ENCODE measurements at places on chromosomes 11 and 22.

- DNase-seq, result no peak
Measured at GRCh38 chr11:66443602-66444001, 5.0 kb upstream of the MRPL11 start.

DNA sequence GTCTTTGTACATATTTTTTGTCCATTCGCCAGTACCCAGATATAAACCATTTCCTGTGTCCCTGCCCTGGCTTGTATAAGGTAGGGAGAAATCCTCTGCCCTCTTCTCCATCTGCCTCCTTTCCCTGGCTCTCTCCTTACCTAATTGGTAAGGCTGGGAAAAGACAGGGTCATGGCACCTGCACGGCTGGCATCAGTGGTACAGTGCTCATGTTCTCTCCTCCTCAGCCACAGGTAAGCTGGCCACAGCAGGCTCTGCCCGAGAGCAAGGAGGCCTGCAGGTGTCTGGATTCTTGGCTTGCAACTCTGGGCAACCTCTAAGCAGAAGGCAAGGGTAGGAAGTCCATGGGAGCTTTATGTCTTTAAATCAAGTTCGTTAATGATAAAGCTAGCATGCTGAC, 419.9 kb downstream of the BUD13 start:
- DNase-seq, result no peak

DNA sequence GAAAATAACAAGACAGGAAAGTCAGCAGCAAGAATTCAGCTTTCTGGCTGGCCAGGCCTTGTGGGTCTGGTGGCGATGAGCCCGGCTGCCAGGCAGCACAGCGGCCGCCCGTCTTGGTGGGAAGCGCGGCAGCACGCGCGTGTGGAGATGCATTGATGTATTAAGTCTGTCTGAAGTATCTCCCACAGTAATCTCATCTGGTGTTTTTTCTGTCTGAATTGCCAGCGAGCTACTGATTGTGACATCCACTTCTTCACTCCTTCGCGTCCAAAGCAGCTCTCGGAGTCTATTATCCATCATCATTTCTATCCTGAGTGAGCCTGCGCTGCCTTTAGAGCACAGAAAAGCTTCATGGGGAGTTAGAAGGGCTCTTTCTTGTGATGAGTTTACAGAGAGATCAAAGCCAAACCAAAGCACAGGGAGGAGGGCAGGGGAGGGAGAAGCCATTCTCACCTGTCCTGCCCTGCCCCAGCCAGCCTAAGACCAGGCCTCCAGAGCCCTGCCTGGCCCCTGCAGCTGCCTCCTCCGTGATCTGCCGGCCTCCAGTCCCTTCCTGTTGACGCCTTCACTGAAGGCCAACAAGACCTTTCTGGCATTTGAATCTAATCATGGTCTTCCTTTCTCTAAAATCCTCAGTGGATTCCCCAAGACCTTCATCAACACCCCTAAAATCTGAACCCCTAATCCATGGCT, 1419.0 kb downstream of the TBC1D22A start:
- no peak for DNase-seq

- DNase-seq, result no peak
Measured at GRCh38 chr11:9092072-9092471, 673 bp upstream of the SCUBE2 start.

- DNase-seq, result no peak
Measured at GRCh38 chr11:119426142-119426541, 3.2 kb upstream of the THY1 start.

- DNase-seq, result no peak
Measured at GRCh38 chr11:78069465-78069864, 5.8 kb downstream of the THRSP start.

- DNase-seq, result no peak
Measured at GRCh38 chr11:111462329-111462728, 49.9 kb downstream of the BTG4 start.

- no peak for DNase-seq
Measured at GRCh38 chr22:28410050-28410816, 269.4 kb downstream of the TTC28 start.

- no peak for DNase-seq
Measured at GRCh38 chr11:116335078-116335477, 437.7 kb downstream of the BUD13 start.

DNA sequence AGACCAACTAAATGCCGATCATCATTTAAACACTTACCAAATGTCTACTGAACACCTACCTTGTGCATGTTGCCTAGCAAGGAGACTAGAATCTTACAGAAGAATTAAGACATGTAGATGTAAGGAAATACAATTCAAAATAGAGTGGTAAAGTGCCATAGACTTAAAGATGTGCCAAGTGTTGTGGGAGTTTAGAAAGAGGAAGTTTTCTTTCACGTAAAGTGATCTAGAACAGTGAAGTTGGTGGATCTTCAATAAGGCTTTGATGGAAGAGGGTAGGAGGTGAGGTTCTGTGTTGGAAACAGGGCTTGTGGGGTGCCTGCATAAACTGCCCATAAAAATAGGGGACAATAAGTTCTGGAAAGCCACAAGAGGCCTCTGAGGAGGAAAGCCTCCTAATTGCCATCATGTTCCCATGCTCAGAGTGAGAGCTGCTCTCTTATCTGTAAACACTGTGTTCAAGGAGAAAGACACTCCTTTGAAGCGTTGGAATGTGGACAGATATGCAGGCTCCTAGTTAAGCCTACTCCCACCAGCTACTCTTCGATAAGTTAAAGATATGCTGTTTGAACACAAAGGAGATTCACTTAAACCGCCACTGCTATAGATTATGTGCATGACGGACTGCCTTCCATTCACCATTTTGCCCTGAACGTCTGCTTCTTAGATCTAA, 66.7 kb downstream of the HSD17B12 start:
- DNase-seq, result no peak

DNA sequence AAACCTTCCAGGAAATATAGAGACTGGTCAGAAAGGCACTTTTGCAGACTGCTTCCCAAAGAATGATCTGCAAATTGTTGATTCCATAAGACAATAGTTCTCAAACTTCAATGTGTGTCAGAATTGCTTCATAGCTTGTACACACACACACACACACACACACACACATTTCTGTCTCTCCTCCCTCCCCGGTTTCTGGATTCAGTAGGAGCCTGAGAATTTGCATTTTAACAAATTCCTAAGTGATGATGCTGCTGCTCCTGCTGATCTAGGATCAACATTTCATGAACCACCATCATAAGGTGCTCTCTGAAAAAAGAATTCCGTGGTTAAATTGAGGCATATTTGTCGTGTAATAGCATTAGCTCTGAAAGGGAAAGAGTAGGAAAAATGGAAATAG, 35.3 kb upstream of the FZD4 start:
- no peak for DNase-seq

DNA sequence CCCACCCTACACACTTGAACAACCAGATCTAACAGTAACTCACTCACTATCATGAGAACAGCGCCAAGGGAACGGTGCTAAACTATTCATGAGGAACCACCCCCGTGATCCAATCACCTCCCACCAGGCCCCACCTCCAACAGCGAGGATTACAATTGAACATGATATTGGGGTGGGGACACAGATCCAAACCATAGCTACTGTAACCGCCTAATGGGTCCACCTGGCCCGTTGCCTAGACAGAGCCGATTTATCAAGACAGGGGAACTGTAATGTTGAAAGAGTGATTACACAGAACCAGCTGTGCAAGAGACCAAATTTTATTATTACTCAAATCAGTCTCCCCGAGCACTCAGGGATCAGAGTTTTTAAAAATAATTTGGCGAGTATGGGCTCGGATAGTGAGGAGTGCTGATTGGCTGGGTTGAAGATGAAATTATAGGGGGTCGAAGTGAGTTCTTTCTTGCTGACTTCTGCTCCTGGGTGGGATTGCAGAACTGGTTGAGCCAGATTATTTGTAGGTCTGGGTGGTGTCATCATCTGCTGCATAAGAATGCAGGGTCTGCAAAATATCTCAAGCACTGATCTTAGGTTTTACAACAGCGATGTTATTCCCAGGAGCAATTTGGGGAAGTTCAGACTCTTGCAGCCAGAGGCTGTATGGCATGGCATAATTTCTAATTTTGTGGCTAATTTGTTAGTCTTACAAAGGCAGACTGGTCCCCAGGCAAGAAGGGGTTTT, 17.9 kb upstream of the ZC3H12C start:
- DNase-seq, result no peak

DNA sequence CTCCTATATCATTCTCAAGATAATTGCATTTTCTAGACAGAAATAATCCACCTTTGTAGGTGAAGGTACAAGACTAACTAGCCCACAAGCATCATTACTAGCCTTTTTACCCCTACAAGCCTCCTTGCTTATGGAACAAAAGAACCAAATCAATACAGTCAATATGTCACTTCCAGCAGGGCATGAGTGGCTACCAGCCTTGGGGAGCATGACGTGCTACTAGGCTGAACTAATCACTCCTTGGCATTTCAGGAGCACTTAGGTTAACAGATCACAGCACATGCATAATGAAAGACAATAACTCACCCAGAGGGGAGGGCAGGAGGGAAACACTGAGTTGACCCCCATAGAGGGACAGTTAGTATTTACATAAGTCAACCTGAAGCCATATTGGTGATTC, 2.7 kb downstream of the DRD2 start:
- DNase-seq, result no peak

DNA sequence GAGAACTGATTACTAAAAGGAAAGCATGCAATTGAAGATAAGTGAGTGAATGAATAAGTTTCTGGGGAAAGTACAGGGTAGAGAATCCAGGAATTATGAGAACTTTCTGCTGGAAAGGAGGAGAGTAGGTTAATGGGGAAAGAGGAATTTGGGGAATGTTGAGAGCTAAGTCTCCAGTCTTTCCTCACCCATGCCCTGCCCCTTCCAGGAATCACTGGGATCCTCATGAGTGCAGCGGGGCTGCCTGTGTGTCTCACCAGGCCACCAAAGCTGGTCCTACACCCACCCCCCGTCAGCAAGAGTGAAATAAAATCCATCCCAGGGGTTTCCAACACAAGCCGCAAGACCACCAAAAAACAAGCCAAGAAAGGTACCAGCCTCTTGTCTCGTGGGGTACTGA, 17.0 kb downstream of the DTX4 start:
- DNase-seq, result no peak

DNA sequence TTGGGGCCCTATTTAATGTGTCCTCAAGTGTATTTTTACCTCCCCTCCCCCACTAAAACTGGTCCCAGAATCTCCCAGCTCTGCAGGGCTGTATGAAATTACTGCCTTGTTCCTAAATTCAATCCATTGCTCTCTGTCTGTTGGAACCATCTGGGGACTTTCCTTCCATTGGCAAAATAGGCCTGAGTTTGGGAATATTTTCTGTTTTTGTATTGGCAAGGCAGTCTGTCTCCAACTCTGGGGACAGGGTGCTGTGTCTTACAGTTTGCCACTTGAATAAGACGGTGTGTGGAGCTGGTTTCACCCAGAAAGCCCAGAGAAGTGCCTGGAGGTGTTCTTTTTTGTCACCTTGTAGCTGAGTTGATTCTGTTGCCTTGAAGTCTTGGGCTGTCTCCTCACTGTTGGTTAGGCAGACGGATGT, 1.3 kb downstream of the PACS1 start:
- no peak for DNase-seq

- no peak for DNase-seq
Measured at GRCh38 chr11:64092111-64092760, 56.5 kb downstream of the FLRT1 start.

DNA sequence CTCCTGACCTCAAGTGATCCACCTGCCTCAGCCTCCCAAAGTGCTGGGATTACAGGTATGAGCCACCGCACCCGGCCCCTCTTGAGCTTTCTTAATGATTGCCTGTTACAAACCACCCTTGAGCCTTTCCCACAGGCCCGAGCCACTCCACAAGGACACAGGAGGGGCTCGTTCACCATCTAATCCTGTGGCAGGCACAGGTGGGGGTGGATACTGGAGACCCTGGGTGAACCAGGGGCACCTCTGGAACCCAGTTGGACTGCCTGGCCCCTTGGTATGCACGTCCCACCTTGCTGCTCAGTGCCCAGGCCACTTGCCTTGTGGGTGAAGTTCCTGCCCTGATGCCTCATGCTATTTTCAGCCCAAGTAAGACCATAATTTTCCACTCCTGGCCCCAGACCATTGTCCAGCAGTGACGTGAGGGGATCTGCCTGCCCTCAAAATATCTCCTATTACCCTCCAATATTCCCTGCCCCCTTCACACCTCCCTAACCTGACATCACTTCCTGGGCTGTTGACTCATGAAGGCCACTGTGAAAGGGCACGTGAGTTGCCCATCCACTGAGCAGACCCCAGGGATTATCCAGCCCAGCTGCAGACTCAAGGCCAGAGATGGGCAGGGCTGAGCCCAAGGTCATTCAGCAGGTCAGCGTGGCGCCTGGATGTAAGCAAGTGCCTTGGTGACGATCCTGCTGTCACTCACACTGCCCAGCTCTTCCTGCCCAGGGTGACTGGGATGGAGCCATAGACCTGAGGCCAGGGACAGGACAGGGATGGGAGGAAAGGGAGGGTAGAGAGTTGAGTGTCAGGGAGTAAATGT, 19.6 kb downstream of the P2RY2 start:
- DNase-seq, result no peak

DNA sequence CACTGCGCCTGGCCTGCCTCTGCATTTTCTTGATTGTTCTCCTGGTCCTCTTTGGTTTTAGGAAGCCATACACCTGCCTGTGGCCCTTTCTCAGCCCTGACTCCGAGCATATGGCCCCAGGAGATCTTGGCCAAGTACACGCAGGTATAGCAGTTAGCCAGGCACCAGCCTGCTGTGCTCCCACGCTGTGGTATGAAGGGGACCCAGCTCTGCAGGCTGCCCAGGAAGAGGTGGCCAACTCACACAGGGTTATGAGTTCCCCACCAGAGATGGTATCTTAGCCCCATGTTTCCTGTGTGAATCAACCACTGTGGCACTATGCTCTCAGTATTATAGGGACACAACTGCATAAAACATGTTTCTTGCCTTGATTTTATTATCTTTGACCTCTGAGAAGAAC, 31.1 kb downstream of the SGSM3 start:
- DNase-seq, result peak; percentile 31
